ENCODE measurements at places on chromosomes 1 and 21.

GRCh38 chr1:178005450-178005849 is 35.6 kb upstream of the SEC16B start:
- no peak for DNase-seq

DNA sequence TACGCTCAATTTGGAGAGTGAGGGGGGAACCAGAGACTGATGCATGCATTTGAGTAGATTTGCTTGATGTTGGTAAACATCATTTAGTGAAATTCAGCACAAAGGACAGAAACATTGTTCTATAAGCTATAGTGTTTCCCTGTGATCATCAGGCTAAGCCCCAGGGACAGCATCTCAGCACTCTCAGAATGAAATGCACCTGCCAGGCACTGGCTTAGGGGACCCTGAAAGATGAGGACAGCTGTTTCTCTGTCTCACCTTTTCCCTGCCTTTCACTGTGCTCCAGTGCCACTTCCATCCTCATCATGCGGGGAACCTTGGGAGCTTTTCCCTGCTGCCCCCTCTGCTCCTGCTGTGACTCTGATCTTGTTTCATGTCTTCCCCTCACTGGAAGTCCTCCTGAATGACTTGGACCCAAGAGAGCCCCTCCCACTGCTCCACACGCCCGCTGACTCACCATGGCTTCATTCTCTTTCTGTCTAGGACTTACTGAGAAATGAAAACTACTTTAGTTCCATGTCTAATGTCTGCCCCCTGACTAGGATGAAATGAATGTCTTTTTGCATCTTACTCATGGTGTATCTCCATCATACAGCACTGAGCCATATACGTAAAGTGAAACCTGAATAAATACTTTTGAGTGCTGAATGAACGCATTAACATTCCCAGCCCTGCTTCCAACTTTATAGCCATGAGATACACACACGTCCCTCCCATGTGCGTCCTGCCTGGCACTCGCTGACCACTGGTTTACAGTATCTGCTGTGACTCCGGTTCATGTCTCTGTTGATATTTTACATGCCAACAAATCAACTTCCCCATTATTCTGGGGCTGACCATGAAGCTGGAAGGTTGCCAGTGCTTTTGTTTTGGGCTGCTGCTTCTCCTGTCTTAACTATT is 182.0 kb downstream of the PCP4 start:
- DNase-seq, result peak; percentile 48

GRCh38 chr1:219542828-219543518 is 69.9 kb downstream of the ZC3H11B start:
- no peak for DNase-seq

DNA sequence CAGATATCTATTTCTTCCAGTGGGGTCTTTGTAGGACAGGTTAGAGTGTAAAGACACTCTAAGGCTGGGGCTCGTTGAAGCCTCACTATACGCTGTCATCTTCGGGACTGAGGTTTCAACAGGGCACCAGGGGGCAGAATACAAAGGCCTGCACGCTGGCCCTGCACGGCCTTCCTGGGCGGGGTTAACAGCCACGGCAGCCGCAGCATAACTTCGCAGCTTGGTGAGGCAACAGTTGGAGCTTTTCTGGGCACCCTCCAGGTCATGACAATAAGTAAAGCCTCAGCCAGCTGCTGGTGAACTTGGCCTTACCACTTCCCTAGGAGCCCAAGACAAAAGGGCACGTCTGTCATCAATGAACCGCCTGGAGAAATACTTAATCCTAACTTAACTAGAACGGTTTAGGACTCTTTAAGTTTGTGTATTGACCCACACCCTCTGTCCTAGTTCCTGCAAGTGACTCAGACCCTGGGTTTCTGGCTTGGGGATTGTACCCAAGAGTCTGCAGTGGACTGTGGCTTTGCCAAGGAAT is 2.3 kb upstream of the RUNX1 start:
- no peak for DNase-seq

GRCh38 chr1:70990469-70991253 is 57.0 kb downstream of the PTGER3 start:
- peak; percentile 74 for DNase-seq

DNA sequence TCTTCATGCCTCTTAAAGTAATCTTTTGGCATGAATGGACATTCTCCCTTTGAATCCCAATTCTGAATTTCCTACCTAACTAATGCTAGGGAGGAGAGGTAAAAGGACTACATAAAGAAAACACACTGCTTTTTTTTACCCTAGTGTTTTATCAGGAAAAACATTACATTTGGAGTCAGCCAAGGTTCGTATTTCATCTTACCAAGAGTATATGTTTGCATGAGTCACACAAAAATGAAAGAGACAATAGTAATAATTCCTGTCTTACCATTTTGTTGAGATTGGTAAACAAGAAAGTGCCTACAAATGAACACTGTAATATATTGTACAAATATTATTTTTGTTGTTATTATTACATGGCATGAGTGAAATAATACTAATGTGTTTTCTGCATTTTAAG is 112.9 kb upstream of the WARS2 start:
- no peak for DNase-seq

DNA sequence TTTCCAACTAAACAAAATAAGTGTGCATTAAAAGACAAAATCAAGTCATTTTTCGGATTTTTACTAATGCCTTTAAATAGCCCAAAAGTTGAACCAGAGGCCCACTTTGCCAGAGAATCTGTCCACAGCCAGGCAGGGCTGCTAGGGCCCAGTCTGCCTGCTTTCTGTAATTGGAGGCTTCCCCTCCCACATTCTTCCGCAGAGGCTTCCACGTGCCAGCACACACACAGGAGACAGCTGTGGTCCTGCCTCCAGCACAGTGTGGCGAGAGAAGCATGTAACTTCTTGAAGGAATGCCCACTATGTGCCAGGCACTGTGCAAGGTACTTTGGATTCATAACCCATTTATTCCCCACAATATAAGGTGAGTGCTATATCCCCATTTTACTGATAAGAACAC is 11.3 kb upstream of the PDZK1IP1 start:
- DNase-seq, result no peak

- DNase-seq, result no peak
Observed at GRCh38 chr1:118998171-118998570, 10.0 kb upstream of the TBX15 start.

GRCh38 chr1:55706397-55706796 is 491.2 kb upstream of the USP24 start:
- no peak for DNase-seq

- no peak for DNase-seq
Observed at GRCh38 chr21:34276711-34277425, 86.9 kb upstream of the KCNE2 start.

- DNase-seq, result no peak
Observed at GRCh38 chr1:183126528-183126927, 59.5 kb upstream of the LAMC2 start.

DNA sequence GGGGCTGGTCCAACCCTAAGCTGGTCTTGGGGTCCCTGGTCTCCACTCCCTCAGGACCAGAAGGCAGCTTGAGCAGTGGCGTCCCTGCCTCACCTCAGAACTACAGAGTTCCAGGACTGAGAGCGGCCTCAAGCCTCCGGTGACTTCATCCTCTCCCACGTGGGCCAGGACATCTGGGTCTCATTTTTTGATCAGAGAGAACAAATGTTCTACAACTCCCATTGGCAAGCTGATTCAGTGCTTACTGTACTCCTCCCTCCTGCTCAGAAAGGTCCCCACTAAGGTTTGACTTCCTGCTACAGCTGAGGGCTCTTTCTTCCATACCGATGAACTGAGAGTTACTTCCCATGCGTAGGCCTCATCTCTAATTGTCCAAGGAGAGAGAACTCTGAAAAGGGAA is 78.5 kb downstream of the PLXNA2 start:
- DNase-seq, result no peak

- no peak for DNase-seq
Observed at GRCh38 chr1:35808450-35809113, 766 bp downstream of the AGO4 start.

DNA sequence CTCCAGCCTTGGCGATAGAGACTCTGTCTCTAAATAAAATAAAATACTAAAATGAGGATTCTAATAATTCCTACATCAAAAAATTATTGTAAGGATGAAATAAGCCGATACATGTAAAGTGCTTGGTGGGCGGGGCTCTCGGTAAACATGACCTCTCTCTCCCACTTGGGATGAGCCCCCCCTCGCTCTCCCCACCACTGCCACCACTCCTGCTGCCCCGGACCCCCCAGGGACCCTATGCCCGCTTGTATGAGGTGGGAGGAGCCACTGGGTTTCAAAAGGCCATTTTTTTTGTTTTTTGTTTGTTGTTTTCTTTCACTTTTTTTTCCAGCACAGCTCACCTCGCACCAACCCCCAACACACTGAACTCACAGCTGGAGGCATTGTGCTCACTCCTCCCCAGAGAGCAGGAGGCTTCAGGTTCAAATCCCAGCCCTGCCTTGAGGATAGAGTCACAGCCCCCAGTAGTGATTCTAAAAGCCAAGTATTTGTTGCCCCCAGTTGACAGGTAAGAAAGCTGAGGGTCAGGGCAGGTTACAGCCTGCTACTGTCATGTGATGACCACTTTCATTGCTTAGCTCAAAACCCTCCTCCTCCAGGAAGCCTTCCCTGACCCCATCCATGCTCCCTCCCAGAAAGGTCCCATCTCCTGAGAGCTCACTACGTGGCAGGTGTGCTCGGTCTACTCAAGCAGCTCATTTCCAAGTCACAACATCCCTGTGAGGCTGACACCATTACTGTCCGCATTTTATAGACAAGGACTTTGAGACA is 4.2 kb downstream of the SDC3 start:
- no peak for DNase-seq

DNA sequence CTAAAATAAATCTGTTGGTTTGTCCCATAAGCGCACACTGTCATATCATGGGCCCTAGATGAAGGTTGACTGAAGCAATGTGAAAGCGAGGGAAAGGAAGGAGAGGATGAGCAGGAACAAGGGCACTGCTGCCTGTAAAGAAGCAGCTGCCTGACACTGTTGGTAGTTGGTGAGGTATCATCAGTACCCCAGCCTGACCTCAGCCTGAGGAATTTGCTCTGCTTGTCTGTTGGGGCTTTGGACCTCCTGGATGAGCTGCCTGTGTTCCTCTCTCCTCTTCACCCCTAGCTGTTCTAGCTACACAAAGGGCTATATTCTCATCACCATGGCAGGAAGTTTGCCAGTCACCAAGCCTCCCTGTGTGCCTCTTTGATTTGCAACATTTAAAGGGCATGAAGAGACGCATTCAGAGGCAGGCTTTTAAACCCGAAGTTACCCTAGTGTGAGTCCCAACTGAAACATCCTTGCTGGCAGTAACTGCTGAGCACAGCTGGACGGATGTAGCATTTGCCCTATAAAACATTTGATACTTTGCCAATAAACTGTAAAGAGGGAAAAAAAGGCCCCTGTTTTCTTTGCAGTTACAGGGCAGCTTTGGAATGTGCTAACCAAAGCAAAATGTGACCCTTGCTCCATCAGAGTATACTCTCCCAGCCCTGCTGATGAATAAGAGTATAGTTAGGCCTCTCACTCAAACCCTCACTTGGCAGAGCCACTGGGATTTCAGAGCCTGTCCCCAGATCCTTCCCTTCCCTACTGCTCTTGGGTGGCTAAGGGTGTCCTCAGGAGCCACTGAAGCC is 22.2 kb upstream of the SPATA6 start:
- DNase-seq, result peak; percentile 54

DNA sequence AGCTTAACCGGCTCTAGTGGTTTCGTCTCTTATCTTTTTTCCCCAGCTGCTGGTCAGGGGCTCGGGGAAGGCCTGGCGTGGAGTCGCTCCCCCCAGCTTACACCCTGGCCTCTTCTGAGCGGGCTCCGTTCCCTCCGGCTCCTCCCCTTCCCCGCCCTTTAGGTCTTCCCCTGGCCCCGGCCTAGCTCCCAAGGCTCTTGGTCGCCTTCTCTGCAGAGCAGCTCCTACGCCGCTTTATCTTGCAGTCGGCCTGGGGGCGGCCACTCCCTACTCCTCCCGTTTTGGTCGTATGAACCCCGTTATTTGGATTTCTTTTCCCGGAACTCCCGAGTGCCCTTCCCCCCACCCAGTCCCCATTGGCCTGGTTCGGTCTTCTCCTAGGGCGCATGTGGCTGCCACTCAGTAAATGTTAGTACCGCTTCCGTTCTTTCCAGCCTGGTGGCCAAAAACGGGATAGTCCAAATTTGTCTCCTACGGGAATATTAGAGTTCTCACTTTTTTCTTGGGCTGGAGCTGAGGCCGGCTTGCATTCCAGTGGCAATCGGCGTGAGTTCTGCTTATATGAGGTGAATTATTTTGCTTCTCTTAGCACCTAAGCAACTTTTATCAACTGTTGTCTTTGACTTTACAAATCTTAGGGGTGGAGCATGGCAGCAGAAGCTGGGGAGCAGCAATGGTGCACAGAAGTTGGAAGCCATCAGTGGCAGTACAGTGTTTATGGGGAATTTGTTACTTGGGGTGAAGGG is 467 bp downstream of the THRAP3 start:
- peak; percentile 78 for DNase-seq

- DNase-seq, result peak; percentile 78
Observed at GRCh38 chr1:29415156-29415830, 179.0 kb downstream of the PTPRU start.

DNA sequence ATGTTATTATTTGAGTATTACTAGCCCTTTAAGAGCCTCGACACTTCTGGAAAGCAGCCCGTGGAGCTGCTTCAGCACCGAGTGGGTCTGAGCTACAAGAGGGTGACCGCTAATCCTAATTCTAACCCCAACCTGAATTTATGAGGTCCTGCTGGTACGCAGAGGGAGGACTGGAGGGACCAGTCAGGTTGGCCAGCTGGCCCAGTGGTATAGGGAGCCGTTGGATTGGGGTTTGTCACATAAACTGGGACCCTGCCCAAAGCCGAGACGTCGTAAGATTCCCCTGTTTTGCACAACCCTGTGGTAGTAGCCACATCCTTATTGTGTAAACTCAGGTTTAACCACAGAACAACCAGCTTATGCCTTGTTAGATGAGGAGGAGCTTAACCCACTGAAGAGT is 60.8 kb upstream of the F3 start:
- no peak for DNase-seq

- no peak for DNase-seq
Observed at GRCh38 chr1:182672487-182672836, 11.9 kb downstream of the RGS8 start.

DNA sequence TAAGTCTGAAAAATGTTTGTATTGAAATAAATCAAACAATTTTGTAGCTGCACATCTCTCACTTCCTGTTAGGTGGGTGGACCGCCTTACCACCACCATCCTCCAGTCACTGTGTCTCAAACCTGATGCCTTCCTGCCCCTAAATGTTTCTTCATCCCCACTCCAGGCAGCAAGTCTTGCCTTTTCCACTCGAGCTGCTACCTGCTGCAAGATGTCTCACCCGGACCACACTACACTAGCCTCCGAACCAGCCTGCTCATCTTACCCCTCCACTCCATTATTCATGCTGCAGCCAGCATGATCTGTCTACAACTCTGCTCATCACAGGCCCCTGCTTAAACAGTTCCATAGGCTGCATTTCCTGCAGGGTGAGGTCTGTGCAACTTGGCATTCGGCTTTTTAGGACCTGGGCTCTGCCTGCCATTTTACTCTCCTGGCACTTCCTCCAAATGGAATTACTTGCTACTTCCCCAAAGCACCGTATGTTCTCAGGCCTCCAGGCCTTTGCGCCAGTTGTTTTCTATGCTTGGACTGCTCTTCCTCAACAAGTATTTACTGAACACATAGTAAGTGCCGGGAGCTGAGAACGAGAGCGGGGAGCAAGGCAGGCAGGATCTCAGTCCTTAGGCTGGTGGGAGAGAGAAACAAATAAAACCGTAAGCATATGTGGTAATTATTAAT is 5.2 kb upstream of the SF3A3 start:
- DNase-seq, result no peak

Data from DMS153 (cell line).